GM04504 (cell line): ENCODE measurements at places on chromosomes 1 and 21.

GRCh38 chr1:245856944-245857531 is 650.0 kb downstream of the SMYD3 start:
- DNase-seq, result no peak

- DNase-seq, result peak; percentile 27
Measured at GRCh38 chr1:84504580-84505492, 1.4 kb upstream of the SPATA1 start.

- no peak for DNase-seq
Measured at GRCh38 chr21:29462479-29462878, 163.8 kb downstream of the BACH1 start.

DNA sequence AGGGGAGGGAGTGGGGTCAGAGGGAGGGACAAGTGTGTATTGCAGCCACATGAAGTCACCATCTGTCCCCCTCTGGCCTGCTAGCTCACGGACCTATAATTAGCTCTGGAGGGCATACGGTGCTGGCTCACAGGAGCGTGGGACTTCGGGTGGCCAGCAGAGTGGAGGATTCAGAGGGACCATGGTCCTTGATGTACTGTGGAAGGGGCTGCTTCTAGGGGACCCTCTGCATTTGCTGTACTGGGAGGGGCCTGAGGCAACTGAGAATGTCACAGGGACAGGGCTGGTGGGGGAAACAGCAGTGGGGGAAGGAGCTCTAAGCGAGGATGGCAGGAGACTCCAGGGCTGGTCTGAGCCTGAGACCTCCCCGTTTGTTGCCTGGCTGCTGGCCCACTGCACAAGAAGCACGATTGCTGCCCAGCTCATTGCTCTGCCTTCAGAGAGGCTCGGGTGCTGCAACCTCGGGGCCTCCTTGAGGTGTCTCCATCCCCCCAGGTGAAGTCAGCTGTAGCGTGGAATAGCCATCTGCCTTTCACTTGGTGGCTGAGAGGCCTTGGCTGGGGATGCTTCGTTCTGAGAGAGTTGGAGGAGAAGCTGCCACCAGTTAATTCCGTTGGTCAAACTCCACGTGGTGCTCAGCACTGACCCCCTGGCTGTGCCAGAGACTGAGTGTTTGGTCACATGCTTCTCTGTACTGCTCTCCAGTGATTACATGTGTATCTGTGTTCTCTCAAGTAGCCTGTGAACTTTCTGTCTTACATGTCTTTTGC is 2.7 kb downstream of the PPFIA4 start:
- DNase-seq, result no peak

DNA sequence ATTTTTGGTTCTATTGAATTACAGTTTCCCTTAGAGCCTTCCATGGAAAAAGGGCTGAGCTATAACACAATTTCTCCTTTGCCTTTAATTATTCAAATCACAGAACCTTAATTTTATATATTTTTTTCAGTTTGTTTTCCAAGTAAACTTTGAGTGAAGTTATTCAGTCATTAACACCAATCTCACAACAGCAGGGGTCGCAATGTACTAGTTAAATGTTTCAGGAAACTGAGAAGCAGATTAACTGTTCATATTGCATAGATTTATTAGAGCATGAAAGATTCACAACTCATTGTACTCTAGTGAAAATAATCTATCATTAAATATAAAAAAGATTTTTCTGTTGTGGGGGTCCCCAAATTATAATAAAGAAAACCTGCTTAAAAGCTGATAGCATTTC is 64.1 kb downstream of the KIFAP3 start:
- peak; percentile 22 for DNase-seq

GRCh38 chr1:172476218-172476811 is 32.4 kb upstream of the PIGC start:
- DNase-seq, result no peak

DNA sequence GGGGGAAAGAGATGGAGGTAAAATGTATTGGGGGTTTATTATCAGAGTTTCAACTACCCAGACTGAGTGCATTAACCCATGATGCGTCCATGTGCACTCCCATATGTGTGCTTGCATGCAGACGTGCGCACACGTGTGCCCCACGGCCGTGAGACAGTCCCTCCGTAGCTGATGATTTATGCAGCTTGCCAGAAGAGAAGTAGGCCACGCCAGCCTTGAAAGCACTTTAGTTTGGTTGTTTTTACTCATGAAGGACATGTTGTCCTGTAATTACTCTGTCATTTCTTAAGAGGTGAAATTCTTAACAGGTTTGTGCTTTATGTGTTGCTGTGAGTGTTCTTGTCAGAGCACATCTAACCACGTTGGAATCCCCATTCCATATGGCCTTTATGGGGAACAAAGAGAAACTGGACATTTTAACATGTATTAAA is 467.8 kb downstream of the LMO4 start:
- no peak for DNase-seq
